ENCODE measurements at places on chromosomes 13 and 19. TPM values are rescaled to one million over a fixed set of nuclear protein-coding genes. Genes with fewer than 3 reads are reported as not detected.

Gene ZNF763
- 0.48 TPM for total RNA-seq

Gene MATK
- total RNA-seq, result not detected

Gene AMER2
- not detected for total RNA-seq

Gene OR7C1
- not detected for total RNA-seq

Gene ZNF816
- 4.9 TPM for total RNA-seq

Gene PGPEP1
- 27.2 TPM for total RNA-seq

Gene PRR22
- 3.6 TPM for total RNA-seq
